Stimulated activated CD4-positive, alpha-beta T cell treated with anti-CD3 and anti-CD28 coated beads, TNF-alpha, amount 100 ng/mL, for 4 hours (primary cell): ENCODE measurements at places on chromosomes 5 and 9.

DNA sequence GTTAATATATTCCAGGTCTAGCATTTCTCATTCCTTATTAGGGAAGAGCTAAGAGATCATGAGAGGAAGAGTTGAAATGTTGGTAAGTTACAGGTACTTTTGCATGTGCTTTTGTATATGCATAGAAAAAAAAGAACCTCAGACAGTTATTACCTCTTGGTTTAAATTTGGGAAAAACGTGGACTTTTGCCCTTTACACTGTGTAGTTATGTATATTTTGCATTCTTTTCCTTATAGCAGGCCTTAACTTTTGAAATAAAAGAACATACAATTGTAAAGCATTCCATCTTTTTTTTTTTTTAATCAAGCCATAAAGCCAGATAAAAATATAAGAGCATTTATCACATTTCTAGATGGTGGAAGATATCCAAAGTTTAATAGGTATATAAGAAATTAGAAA lies 61.4 kb downstream of the RIC1 start:
- DNase-seq, result no peak

DNA sequence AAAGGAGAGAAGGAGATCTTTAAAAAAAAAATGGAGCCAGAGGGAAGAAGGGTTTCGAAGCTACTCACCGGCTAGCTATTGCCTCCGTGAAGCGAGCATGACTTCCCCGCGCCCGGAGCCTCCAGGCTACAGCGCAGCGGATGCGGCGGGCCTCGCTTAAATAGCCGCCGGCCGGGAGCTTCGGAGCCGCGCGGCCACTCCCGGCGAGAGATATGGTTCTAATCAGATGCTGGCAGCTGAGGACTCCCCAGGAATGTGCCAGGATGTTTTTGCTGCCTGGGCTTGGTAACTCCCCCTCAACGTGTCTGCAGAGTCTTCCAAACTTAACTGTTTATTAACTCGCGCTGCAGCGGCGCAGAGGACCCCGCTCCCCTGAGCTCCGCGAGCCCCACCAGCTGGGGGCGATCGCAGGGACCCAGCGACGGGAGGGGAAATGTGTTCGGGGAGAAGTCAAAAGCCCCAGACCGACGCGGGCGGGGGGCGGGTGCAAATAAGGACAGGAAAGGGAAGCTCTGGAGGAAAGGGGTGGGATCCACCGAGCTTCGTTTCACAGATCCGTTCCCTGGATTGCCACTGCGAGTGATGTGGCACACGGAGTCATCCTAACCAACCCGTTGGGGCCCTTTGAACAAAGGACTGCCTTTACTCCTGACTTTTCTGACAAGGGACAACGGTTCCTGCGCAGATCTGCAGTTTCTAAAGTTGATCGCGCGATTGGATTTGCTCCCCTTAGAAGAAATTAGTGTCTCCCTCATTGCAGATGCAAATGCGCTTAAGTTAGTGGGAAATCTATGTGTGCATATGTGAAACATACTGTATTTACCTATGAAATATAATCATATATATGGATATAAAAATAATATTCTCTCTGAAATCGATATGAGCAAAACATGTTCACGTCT lies at the start of gene DAB2:
TSS of gene DAB2 (minus strand) at position 245 of the 902 bp plus-strand sequence. CDS start 30,660 bp downstream, outside the sequence.
- peak; percentile 16 for DNase-seq

GRCh38 chr9:133787754-133788025 lies 49.5 kb upstream of the SARDH start:
- no peak for DNase-seq

GRCh38 chr5:35442885-35443639 lies 174.6 kb upstream of the SPEF2 start:
- no peak for DNase-seq

DNA sequence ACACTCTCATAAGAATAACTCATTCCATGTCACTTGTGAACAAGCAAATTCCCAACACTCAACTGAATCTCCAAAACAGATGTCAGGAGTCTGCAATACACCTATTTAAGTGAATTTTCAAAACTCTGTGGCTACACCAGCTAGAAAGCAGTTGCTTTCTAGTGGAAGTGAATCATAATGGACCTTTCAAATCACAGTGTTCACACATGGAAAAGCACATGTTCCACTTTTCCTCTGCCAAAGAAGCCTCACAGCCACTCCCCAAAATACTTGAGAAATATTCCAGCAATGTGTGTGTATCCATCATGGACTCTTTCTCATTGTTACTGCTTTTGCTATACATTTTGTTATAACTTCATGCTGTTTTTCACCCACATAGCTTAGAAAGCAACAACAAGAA lies 17.4 kb downstream of the MARCHF3 start:
- no peak for DNase-seq

- DNase-seq, result no peak
Measured at GRCh38 chr5:158770506-158770905, 329.2 kb downstream of the EBF1 start.

- DNase-seq, result no peak
Measured at GRCh38 chr9:110640736-110641135, 27.9 kb upstream of the MUSK start.

DNA sequence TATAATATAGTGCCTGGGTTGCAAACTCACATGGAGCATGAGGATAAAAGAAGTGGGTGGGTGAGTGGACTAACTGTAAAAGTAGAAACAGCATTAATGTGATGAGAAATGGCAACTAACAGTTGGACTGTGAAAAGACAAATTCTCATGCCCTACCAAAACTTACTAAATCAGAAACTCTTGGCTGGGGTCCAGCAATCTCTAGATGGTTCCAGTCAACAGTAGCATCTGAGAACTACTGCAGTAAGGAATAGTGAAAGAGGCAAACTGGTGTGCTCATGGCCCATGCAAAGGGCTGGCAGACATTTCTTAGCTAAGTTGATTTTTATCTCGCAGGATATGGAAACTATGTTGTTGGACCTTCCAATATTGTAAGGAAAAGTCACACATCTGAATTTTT lies 150.3 kb downstream of the PIK3R1 start:
- no peak for DNase-seq

DNA sequence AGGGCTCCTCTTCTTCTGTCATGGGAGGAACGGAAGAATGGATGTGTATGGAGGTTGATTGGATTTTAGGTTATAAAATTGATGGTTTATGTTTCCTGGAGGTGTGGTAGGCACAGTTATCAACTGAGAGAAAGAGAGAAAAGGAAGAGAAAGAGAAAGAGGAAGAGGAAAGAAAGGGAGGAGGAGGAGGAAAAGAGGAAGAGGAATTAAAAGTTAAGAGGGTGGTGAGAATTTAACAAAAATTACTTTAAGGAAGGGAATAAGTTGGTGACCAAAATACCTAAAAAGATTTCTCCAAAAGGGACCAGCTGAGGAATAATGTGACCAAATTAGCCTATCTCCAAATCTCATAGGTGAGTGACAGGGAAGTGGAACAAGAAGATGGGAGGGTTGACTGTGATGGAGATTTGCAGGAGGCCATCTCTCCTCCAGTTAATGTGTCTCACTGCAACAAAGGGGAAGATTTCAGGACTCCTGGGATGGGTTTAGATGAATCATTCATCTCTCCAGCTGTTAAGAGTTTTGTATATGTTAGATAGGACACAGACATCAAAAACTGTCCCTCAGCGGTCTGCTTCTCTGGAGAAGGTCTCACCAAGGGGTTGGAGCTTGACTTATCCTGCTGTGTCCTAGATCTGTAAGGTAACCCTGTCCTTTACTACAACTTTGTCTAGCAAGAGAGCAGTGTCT lies 76.0 kb upstream of the TMC1 start:
- no peak for DNase-seq

GRCh38 chr5:1515311-1515920 lies 8.3 kb downstream of the LPCAT1 start:
- DNase-seq, result no peak

- no peak for DNase-seq
Measured at GRCh38 chr5:131396015-131396414, 132.2 kb downstream of the CDC42SE2 start.

- DNase-seq, result no peak
Measured at GRCh38 chr5:65862384-65862783, 64.0 kb upstream of the ERBIN start.

- no peak for DNase-seq
Measured at GRCh38 chr9:126408004-126408403, 81.4 kb downstream of the MVB12B start.

GRCh38 chr5:131509801-131510200 lies 125.2 kb downstream of the RAPGEF6 start:
- no peak for DNase-seq

DNA sequence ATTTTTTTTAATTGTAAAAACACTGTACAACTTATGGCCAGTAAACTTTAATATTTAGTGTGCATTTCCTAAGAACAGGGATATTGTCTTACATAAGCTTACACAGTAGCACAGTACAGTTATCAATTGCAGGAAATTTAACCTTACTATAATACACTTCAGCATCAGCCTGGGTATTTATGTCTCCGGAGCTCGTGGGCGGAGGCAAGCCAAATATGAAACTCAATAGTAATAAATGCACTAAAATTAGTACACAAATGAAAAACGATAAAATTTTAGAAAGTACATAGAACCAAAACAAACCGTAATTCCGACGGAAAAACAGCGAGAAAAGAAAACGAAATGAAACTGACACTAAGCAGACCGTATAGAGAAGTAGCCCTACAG lies 91.2 kb downstream of the ANXA2R start:
- no peak for DNase-seq

GRCh38 chr9:32584784-32585183 lies 11.8 kb upstream of the NDUFB6 start:
- DNase-seq, result no peak

DNA sequence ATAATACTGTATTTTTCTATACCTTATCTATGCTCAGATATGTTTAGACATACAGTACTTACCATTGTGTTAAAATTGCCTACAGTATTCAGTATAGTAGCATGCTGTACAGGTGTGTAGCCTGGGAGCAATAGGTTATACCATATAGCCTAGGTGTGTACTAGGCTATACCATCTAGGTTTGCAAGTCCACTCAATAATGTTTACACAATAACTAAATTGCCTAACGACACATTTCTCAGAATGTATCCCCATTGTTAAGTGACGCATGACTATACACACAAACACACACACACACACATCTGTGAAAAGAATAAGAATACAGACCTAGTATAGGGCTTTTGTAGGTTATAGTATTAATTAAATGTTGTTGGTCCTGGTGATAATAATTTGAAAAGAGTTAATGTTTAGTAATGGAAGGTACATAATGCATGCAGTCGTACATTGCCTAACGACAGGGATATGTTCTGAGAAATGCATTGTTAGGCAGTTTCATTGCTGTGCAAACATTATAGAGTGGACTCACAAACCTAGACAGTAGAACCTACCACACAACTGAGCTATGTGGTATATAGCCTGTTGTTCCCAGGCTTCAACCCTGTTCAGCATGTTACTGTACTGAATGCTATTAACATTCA lies 13.6 kb downstream of the TDRD7 start:
- DNase-seq, result no peak

DNA sequence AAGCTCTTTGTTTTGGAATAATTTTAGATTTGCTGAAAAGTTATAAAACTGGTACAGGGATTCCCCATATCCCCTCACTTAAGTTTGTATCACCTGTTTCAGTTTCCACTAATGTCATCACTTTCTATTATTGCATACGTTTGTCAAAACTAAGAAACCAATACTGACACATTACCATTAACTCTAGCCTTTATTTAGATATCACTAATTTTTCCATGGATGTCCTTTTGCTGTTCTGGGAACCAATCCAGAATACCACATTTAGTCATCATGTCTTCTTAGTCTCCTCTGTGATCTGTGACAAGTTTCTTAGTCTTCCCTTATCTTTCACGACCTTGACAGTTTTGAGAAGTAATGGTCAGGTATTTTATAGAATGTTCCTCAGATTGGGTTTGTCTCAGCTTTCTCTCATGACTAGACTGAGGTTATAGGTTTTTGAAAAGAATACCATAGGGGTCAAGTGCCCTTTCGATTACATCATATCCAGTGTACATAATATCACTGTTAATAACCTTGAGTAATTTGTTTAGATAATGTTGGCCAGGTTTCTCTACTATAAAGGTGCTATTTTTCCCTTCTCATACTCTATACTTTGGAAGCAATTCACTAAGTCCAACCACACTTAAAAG lies 51.9 kb upstream of the NMUR2 start:
- no peak for DNase-seq

DNA sequence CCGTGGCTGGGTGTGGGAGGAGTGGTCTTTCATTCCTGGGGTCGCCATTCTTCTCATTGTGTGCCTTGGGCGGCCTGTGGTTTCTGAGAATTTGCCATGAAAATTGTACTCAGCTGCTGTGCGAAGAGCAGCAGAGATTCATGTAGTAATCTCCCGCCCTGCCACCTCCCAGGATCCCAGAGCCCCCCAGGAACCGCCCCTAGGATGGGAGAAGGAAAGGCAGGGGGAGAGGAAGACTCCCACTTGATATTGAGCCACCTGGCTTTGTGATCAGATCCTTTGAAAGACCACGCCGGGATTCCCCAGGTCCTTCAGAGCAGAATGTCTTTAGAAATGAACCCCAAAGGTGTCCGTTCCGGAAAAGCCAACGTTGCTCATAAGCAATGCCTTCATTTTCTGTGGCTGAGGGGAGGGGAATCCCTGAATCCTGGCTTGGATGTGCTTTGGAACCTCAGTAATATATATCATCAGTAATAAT lies 27.6 kb downstream of the NEURL1B start:
- DNase-seq, result no peak

DNA sequence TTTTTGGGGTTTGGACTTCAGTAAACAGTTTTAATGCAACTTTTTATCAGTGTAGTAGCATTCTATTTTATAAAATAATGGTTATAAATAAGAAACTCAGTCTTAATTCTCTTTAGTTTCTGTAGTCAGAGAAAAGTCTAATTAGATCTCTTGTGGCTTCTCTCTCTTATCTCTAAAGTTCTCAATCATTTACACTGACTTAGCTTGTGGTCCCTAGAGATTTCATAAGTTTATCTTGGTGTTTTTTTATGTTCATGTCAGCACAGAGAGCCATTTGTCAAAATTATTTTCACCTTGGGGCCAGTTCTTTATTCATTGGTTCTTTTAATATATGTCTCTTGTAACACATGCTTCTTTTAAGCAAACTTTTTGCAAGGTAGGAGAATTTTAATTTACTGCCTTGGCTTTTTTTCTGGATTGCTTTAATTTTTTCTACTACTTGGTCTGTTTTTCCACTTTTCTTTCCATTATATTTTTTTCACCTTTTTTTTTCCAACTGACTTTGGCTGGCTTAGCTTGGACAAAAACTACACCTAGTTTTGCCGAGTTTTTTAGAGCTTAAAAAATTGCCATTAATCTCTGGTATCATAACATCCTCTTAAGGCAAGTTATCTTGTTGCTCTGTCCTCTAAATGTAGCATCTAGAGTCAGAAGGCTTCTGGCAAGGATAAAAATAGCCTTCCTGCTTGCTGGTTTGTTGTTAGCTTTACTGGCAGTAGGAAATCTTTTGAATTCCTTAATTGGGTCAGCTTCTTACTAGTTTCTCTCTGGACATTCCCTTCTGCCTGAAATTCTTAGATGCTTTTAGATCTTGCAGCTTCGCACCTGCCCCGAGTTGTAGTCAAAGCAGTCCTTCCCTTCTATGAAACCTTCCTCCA lies 35.3 kb downstream of the CPEB4 start:
- no peak for DNase-seq
